Osteoblast (primary cell): ENCODE measurements at places on chromosomes 1 and 21. TPM values are rescaled to one million over a fixed set of nuclear protein-coding genes. Genes with fewer than 3 reads are reported as not detected.

LCE2A gene
- total RNA-seq: not detected in 2 replicates

RERE gene
- total RNA-seq: 53.0 and 55.0 TPM in 2 replicates

EPHB2 gene
- total RNA-seq: 8.7 and 14.7 TPM in 2 replicates

S100B gene
- total RNA-seq: 0.29 and 1.4 TPM in 2 replicates

PLA2G5 gene
- 1.8 and 2.9 TPM in 2 replicates for total RNA-seq
